Posterior cingulate gyrus (tissue), 11 donors: ENCODE measurements at places on chromosomes 3 and 15.

- no peak for DNase-seq
These were observed 12.9 kb downstream of the UBAP1L start for GRCh38 chr15:65101891-65102708.

DNA sequence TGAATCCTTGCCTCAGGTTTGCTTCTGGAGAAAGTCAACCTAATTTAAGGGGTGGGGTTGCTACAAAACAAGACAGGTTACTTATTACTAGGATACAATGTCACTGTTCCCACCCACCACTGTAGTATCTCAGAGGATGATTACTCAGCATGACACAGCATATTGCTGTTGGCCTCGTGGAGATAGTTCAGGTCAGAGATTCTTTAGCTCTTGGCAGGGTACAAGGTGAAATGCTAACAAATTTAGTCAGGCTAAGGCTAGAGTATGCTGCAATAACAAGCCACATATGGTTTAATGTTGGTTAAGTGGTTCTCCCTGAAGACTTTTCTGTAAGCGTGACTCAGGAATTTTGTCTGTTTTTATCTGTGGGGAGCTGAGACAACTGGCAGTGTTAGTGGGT is 161.8 kb downstream of the EDEM1 start:
- DNase-seq: no peak

- peak; percentile 37 for DNase-seq
These were observed 60.2 kb downstream of the FBLN2 start for GRCh38 chr3:13608969-13609725.

- no peak for DNase-seq
These were observed 7.8 kb downstream of the MFSD1 start for GRCh38 chr3:158809642-158810041.

GRCh38 chr3:128648940-128649663 is 1.5 kb downstream of the RPN1 start:
- DNase-seq: no peak

DNA sequence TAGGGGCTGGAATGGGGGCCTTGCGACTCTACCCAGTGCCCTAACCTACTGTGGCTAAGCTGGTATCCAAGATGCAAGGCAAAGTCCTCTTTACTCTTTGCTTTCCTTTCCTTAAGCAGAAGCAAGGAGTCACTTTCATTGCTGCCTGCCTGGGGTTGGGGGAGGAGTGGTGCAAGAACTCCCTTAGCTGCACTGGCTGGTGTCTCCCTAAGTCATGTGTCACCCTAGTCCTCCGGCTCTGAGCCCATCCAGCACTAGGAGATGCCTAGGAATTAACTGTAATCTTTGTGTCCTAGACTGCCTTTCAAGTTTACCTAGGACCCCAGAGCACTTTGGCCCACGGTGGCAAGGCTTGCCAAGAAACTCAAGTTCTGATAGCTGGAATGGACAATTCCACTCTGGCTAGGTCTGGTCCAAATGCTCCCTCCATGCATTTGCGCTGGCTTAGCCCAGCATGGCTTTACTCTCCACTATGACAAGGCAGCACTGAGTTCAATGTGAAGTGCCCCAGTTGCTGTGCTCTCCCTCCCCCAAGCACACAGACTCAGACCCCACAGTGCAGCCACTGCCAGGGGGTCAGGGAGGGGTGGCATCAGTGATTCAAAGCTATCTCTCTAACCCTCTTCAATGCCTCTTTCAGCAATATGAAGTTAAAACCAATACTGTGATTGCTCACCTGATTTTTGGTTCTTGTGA is 58.7 kb downstream of the ESYT3 start:
- DNase-seq: no peak

- no peak for DNase-seq
These were observed 62.1 kb upstream of the CCDC54 start for GRCh38 chr3:107315141-107315540.

GRCh38 chr3:105397974-105398373 is 31.3 kb downstream of the ALCAM start:
- no peak for DNase-seq

GRCh38 chr3:51977446-51978142 is 2.7 kb downstream of the ABHD14A start:
- DNase-seq: peak; percentile 79

- DNase-seq: no peak
These were observed 1.7 kb downstream of the MEIS2 start for GRCh38 chr15:37098468-37099318.

DNA sequence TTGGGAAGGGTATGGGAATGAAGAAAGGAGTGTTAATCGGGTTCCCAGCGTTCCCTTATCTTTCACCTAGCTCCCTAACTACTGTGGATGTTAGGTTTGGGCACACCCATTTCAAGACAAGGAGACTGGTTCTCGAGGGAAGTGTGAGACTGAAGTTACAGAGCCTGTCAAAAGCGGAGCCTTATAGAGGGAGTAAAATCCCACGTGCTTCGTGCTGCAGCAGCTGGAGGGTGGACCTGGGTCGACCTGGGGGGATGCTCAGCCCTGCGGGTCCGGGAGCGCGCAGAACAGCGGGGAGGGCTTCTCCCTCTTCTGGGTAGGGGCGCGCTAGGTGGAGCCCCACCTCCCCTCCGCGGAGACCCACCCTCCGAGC is 314 bp upstream of the TMED3 start:
- DNase-seq: no peak

DNA sequence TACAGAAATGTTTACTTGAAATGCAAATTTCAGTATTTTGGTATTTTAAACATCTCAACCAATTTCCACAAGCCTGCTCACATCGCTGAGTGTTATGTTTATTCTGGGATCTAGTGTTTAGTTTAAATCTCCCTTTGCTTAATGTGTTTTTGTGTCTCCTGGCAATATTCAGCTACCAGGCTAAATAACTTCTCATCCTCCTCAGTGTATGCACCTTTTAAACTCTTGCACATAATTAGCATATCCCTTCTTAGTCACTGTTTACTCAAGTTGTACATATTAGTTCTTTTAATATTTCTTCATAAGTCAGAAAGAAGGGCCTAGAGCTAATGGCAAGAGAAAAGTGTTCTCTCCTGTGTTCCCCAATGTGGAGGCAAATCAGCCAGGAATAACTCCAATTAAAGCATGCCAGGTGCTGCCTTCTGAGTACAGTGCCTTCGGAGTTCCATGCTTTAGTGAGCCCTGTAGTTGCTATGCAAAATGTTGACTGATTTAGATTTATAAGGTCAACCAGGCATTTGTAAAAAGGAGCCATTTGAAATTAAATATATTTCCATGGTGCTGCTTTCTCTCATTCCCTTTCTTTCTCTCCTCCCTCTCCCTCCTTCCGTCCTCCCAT is 234.3 kb downstream of the GAP43 start:
- no peak for DNase-seq

DNA sequence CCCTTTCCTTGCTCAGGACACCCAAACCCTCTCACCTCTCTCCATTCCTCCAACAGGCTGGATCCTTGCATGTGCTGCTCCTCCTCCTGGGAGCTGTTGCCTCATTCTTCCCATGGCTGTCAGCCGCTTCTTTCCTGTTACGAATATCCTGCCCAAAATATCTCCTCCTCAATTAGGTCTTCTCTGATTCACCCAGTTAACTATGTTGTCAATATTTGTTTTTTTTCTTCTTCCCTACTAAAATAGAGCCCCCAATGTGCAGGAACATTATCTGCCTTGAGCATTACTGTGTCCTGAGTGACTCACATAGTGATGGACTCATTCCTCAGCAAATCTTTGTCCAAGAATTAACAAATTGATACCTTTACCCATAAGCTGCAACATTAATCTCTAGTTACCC is 357.2 kb downstream of the CLSTN2 start:
- no peak for DNase-seq

GRCh38 chr3:133881939-133882825 is 13.5 kb downstream of the RAB6B start:
- no peak for DNase-seq

DNA sequence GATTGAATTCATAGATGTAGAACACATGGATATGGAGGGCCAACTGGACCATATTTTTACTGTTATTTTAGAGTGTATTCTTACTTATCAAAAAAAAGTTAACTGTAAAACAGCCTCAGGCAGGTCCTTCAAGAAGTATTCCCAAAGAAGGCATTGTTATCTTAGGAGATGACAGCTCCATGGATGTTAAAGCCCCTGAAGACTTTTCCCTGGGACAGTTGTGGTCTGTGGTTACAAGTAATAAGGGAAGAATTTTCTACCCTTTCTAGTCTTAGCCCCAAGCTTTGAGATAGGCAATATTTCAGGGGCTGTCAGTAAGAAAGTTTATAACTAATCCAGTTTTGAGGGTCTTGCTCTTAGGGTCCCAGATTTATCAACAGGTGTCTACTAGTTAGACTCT is 62.5 kb downstream of the LRRC49 start:
- no peak for DNase-seq

DNA sequence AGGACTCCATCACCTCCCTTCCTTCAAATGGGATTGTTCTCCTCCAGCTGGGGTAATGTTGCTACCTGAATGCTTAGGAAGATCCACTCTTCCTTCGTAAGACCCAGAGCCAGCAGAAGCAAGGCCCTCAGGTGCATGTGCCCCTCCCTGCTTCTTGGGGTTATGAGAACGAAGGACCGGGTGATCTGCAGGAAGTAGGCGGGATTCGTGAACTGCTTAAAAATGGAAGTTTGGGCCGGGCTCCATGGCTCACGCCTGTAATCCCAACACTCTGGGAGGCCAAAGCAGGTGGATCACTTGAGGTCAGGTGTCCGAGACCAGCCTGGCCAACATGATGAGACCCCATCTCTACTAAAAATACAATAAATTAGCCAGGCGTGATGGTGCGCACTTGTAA is 8.0 kb downstream of the TLR9 start:
- no peak for DNase-seq

GRCh38 chr3:11724615-11725339 is 81.1 kb upstream of the VGLL4 start:
- DNase-seq: no peak

- peak; percentile 57 for DNase-seq
These were observed 69.3 kb downstream of the CHAC1 start for GRCh38 chr15:41022487-41023090.

DNA sequence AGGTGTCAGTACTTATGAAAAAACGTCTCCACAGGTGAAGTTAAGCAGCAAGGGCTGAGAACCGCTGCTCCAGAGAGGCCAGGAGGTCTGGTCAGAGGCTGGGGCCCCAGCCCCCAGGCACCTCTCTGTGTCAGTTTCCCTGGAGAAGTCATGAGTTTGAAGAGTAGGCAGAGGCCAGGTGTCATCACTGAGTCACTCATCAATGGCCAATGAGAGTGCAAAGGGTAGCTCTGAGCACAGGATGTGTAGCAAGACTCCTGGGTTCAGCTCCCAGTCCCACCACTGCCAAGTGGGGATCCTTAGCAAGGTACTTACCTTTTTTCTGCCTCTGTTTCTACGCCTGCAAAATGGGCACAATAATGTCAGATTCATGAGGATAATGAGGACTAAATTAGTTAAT is 47.9 kb downstream of the CORO2B start:
- DNase-seq: no peak

GRCh38 chr15:38217788-38218609 is 34.6 kb upstream of the SPRED1 start:
- DNase-seq: no peak

DNA sequence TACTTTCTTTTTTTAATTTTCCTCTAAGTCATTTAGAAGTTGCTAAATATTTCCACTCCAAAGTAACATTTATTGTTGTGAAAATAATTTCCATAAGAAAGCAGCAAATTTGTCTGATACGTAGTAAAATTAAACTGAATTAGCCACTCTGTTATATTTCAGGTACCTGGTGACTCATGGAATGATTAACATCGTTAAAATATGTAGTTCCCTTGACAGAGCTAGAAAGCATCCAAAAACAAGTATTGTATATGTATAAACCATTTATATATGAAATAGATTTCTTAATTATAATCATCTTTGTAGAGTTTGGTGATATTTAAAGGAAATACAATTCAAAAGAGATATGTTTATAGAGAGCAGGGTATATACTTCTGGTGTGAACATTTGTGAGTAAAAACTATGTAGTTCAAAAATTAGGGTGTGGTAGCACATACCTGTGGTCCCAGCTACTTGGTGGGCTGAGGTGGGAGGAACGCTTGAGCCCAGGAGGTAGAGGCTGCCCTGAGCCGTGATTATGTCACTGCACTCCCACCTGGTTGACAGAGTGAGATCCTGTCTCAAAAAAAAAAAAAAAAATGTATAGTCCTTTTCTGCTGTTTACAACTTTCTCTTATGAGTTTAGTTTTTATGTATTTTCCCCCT is 36.6 kb downstream of the ATP11B start:
- no peak for DNase-seq

DNA sequence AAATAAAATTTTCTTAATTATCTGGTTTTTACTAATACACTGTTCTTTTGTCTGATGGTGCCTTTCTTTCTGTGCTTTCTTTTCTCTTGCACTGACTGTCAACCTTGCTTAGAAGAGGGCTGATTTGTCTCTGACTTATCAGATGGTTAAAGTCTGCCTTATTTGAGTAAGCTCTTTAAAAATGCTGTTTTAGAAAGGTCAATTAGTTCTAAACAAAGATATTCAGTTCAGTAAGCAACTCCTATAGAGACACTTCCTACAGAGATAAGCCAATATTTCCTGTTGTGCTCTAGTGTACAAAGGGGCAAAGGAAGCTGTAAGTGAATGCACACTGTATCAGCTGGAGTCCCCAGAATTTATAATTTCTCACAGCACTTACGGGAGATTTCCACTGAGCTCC is 153.4 kb upstream of the TSPAN3 start:
- DNase-seq: no peak

DNA sequence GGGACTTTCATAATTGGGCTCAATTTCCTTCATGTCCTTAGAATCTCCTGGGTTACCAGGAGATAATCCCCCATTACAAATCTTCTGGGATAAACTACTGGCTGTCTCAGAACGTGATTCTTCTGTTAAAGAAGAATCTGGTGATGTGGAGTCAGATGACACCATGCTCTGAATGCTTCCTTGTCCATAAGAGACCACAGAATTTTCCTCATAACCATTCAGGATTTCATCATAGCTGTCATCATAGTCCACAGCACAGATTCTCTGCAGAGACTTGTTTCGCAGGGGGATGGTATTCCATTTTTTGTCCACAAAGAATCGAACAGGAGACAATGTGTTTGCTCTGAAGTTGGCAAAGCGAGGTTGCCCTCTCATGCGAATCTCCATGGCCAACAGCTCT is 109.8 kb upstream of the TSPAN3 start:
- DNase-seq: no peak

GRCh38 chr3:108180194-108180593 is 42.0 kb downstream of the IFT57 start:
- DNase-seq: no peak
